NCI-H187 treated with DMSO at 0.1 percent for 48 hours (cell line): ENCODE measurements at places on chromosomes 12 and 14.

- DNase-seq, result no peak
Observed at GRCh38 chr14:98219638-98220037, 1052.4 kb downstream of the BCL11B start.

- no peak for DNase-seq
Observed at GRCh38 chr14:61733972-61734371, 28.2 kb upstream of the SNAPC1 start.

GRCh38 chr12:76533331-76533730 lies 26.2 kb downstream of the OSBPL8 start:
- DNase-seq, result no peak

DNA sequence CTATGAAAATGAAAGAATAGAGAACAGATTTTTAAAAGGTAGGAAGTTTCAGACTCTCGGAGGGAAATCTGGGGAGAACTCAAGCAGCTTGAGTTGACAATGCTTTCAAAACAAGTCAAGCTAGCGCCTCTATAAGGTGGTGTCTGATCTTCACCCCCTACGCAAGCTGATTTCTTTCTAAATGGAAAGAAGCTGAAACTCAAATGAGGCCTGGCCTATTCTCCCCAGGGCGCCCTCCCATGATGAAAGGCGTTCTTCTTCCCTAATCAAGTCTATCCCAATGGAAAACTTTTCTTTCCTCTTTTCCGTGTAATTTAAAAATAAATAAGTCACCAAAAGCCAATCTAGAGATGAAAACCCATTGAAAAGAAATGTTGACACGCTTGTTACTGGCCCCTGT lies 20.6 kb downstream of the PTHLH start:
- DNase-seq, result no peak

DNA sequence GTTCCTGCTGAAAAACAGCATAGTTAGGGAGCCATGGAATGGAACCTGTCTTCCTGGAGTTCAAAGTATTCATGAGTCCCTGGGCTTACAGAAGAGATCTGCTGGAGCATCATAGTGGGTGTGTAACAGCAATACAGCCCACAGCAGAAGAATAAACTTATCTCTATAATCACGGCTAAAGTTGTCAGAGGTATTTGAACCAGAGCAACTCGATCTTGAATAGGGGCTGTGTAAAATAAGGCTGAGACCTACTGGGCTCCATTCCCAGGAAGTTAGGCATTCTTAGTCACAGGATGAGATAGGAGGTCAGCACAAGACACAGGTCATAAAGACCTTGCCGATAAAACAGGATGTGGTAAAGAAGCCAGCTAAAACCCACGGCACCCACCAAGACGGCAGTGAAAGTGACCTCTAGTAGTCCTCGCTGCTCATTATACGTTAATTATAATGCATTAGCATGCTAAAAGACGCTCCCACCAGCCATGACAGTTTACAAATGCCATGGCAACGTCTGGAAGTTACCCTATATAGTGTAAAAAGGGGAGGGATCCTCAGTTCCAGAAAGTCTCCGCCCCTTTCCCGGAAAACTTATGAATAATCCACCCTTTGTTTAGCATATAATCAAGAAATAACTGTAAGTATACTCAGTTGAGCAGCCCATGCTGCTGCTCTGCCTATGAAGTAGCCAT lies 223.4 kb downstream of the PCNX1 start:
- no peak for DNase-seq

DNA sequence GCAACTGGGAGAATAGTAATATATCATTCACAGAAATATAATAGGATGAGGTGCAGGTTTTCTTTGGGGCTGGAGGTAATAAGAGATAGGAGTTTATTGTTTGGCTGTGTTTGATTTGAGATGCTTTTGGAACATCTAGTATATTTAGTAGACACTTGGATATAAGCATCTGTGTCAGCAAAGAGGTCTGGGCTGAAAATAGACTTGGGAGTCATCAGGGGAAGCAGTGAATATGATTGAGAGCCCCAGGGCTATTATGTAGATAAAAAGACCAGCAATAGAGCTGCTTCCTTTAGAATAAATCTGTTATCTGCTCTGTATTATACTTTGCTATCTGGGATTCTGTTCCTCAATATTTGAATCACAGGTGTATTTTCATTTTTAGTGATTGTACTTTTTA lies 36.6 kb downstream of the SPATA7 start:
- no peak for DNase-seq

- no peak for DNase-seq
Observed at GRCh38 chr14:103155010-103155409, 31.7 kb downstream of the TNFAIP2 start.

GRCh38 chr12:85963326-85963725 lies 89.2 kb downstream of the NTS start:
- DNase-seq, result no peak

DNA sequence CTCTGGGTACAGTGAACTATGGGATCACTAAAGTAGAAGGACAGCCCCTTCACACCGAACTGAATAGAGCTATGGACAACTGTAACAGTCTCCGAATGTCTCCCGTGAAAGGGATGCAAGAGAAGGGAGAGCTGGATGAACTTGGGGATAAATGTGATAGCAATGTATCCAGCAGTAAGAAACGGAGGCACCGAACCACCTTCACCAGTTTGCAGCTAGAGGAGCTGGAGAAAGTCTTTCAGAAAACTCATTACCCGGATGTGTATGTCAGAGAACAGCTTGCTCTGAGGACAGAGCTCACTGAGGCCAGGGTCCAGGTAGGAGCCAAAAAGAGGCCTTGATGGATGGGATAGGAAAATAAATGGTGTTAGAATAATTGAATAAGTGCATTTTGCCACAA lies 3.5 kb downstream of the ALX1 start:
- no peak for DNase-seq

DNA sequence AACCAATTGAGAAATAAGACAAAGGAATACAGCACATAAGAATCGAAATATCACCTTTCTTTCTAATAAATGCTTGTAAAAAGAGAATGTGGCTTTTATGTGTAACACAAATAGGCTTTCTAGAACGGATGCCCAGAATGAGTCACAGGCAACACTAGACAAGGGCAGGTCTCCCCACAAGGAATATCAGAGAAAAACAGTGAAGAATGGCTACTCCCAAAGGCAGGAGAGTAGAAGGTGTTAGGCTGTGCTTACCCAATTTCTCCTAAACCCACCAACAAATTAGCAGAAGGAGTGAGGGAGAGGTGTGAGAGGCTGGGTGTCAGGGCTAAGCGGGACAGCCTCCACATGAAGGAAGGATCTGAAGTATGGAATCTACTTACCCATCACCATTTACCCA lies 55.2 kb downstream of the GALNT4 start:
- DNase-seq, result no peak

- no peak for DNase-seq
Observed at GRCh38 chr12:71524626-71525025, 85.0 kb downstream of the LGR5 start.
